ENCODE measurements at places on chromosomes 16 and 17.

- DNase-seq, result no peak
These were observed 893 bp downstream of the GINS2 start for GRCh38 chr16:85687651-85688471.

DNA sequence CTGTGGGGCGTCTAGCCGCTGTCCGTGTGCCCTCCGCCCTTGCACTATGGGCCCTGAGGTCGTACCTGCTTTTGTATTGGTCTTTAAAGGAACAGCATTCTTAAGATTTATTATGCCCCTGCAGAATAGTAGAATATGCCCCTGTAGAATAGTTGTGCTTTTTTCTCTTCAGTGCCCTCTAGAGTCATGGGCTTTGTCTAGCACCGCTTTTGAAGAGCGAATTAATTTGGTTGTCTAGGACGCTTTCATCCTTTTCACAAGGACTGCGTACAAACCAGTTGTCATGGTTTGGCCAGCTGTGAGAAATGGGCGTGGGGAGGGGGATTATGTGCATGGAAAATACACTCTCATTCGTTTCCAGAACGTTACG, 621 bp downstream of the CEP95 start:
- no peak for DNase-seq

DNA sequence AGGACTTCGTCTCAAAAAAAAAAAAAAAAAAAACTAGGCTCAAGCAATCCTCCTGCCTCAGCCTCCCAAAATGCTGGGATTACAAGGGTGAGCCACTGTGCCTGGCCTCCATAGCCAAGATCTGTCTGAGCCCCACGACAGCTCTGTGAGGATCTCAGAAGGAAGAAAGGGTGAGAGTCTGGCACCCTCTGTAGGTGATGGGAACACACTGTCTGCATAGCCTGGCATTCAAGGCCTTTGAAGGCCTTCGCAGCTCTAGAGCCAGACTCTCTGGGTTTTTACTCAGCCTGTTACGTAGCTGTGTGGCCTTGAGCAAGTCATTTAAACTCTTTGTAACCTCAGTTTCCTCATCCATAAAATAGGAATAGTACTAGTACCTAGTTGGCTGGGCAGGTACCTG, 6.3 kb upstream of the XPO6 start:
- no peak for DNase-seq

DNA sequence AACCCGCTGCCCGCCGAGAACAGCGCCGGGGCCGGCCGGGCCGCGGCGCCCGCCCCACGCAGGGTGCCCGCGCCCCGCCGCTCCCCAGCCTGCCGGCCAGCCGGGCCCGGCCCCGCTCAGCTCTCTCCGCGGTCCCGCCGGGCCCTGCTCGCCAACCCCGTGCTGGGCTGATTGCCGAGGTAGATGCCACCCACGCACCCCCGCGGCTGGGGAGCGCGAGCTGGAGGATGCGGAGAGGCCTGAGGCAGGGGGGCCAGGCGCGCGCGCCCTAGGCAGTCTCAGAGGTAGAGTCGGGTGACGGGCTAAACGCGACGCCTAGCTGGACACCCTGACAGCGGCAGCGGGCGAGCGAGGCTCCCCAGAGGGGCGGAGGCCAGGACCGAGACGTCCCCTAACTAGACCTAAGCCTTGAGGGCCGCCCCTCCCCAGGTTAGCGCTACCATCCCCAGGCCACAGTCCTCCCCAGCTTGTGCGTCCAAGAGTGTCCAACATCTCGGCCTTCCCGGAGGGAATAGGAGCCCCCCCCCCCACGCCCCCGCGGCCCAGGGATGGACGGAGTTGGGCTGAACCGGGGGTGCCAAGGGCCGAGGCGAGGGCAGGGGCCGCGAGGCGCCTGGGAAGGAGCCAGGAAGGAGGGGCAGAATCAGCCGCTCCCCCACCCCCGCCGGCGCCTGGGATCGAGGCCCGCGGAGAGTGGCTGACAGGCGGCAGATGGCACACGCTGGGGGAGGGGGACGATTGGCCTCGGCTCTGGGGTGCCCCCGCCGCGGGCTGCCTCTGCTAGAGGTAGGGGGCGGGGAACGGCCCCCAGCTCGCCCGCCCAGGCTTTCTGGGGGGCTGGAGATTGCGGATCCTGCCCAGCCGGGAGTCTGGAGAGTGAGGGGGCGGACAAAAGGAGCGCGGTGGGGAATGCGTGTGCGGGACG, 2.5 kb upstream of the ZNF423 start:
- no peak for DNase-seq

- DNase-seq, result peak; percentile 44
These were observed 16.2 kb downstream of the RPH3AL start for GRCh38 chr17:336110-337021.

DNA sequence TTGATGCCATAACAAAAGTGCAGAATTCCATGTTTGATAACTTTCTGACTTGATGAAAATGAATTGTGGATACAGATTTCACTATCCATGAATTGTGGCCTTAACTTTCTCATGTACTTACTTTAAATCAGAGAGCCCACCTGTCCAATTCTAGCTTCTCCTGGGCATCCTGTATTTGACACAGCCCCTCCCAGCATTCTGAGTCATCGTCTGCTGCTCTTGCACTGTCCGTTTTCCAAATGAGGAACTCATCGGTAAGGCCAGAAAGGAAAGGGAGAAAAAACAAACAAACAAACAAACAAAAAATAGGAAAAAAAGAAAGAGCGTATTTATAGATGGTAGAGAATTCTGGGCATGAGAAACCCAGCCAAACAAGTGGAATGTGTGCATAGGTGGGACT, 361.6 kb downstream of the WWOX start:
- DNase-seq, result no peak

- no peak for DNase-seq
These were observed 9.3 kb downstream of the SLC46A1 start for GRCh38 chr17:28396635-28397239.

DNA sequence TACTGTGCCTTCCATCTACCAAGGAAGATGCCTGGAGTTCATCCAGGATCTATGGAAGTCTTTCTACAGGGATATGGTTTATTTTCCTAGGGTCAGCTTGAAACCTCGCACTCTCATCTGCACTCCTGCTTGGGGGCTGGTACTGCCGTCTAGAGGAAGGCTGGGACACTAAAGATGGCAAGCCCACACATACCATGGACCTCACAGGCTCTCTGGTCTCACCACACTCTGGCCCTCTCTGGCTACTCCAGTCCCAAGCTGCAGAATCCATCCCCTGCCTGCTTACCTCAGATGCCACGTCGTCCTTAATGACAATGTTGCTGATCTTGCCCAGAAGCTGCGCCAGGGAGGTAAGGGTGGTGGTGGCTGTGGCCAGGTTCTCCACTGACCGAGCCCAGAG, 2.1 kb upstream of the UNC119 start:
- DNase-seq, result no peak

DNA sequence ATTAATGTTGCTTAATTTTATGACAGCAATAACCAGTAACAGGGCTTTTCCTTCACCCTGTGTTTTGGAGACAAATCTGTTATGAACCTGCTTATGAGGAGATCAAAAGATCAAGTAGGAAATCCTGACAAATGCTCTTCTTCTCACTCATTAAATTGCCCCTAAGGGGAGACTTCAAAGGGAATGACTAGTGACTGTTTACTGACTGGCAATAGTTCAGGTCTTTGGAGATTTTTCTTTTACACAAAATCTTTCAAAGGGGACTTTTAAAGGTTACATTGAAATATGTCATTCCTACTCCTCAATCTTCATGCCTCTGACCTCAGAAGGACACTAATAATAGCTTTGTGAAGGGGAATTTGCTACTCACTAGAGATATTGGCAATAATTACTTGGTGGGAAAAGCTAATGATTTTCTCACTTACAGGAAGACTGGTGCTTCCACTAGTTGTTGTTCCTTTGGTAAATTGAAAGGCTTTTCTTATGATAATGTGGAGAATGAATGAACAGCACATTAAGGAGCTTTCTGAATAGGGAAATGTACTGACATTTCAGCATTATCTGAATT, 292.9 kb upstream of the CA10 start:
- no peak for DNase-seq

DNA sequence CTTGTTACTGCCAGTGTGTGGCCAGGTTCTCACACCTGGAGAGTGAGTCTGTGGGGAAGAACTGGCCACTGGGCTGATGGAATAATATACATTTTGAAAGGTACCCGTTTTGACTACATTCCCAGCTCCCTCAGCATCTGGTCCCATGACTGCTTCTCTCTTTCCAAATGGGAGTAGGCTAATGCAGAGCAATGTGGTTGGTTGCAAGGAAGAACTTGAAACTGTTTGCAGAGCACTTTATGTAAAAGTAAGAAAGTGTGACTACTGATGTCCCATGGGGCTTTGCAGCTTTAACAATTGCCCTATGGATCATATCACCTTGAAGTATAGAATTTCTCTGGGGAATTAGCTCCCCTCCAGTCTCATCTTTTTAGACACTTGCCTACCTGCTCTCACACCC, 9.0 kb downstream of the KATNIP start:
- no peak for DNase-seq

DNA sequence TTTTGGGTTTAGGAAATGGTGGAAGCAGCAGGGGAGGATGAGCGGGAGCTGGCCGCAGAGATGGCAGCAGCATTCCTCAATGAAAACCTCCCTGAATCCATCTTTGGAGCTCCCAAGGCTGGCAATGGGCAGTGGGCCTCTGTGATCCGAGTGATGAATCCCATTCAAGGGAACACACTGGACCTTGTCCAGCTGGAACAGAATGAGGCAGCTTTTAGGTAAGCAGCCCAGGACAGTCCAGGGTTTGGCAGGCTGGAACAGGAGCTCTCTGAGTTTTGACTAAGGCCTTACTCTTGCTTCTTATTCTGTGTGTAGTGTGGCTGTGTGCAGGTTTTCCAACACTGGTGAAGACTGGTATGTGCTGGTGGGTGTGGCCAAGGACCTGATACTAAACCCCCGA, 41.4 kb downstream of the SF3B3 start:
- DNase-seq, result no peak
